ENCODE measurements at places on chromosomes 5 and 9.

- DNase-seq, result no peak
Observed at GRCh38 chr5:96881511-96882115, 5.3 kb downstream of the ERAP2 start.

- peak; percentile 27 for DNase-seq
Observed at GRCh38 chr5:138610918-138611677, 35.9 kb upstream of the HSPA9 start.

DNA sequence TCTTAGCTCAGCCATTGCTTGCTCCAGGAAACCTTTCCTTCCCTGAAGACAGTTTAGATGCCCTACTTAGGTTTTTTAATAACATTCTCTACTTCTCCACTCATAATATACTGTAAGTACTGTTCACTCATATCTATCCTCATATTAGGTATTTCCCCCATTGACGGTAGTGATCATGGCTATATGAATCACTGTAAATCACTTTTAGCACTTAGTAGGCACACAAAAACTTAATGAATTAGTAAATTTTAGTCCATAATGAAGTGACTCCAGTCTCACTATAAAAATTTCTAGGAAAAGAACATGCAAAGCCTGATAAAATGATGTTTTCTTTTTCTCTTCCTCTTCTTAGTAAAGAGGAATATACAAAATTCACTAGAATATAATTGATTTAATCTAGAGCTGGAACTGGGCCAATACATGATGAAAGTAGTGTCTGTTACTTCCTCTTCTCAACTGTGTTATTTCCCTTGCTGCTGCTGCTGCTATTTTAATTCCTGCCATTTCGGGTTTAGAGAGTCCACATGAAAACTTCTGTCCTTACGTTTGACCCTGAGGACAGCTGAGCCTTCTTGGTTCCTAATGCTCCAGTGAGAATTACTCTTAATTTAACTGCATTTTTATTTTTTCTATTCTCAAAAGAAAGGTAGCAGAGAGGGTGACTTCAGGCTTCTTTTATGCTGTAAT, 73.5 kb downstream of the LNPEP start:
- DNase-seq, result no peak

DNA sequence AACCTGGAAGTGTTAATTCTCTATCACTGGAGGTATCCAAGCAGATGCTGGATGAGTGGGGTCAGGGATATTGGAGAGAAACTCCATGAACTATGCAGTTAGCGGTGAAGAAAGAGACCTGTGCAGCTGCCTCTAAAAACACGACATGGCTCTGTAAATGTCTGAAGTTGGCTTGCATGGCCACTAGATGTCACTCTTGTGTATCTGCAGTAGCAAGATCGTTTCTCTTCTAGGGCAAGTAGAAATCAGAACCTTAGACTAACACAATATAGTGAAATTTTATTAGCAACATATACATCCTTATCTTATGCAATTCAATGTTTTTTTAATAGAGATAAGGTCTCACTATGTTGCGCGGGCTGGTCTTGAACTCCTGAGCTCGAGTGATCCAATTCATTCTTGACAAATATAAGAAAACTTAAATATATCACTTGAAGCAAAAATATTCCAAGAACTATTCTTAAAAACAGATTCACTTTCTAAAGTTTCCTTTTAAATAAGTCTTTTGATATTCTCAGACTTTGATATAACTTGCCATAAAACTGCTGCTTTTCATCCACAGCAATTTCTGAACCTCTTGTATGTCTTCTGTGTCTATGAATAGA, 2.9 kb downstream of the OR2S2 start:
- DNase-seq, result peak; percentile 76

DNA sequence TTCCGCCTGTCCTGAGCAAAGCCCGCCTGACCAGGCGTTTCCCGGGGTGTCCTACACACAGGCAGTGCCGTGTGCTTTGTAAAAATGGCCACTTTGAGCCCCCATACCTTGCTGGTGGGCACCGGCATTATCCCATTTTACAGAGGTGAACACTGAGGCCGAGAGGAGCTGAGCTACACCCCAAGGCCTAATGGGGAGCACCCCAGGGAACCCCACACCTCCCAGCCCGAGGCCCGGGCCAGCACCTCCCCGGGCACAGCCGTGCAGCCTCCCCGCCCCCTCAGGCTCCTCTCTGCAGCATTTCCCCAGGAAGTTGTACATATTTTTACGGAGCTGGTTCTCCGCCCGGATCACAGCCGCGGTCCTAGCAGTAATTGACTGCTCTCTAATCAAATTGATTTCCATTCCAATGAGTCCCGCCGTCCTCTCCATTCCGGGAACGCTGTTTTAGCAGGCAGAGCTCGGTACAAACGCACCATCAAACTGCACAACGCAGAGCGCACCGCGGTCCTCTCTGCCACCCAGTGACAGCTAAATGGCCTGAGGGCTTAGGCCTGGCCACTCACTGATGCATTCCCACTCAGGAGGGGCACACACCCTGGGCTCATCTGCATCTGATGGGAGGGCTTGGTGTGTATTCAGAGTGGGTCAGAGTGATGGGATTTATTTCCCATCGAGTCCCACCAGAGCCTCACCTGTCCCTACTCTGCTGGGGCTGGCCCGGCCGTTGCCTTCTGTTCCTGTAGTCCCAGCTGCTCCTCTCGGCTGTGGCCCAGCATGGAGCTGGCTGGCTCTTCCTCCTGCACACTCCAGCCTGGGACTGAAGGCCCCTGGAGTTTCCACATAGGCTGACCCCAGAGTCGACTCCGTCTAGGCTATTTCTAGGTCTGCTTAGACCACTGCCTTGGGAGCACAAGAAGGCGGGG, 36.2 kb upstream of the UBAC1 start:
- no peak for DNase-seq

DNA sequence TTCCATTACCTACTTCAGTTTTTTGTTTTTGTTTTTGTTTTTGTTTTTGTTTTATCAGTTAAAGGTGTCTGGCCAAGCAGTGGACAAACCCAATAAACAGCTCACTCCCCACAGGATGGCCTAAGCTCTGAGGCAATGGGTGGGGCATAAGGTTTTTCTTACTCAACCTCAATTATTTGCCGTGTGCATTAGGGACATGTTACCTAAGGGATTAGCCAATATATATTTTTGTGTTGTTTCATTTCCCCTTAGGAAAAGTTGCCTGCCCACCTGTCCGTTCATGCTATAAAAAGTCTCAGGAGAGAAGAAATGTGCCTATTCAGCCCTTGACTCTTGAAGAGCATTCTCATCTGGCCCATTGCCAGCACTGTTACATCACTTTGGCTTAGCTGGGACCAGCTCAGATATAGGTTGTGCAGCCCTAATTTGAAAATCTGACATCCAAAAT, 7.3 kb downstream of the SH3RF2 start:
- peak; percentile 77 for DNase-seq

GRCh38 chr9:125743682-125744428, 3.3 kb upstream of the PBX3 start:
- no peak for DNase-seq

DNA sequence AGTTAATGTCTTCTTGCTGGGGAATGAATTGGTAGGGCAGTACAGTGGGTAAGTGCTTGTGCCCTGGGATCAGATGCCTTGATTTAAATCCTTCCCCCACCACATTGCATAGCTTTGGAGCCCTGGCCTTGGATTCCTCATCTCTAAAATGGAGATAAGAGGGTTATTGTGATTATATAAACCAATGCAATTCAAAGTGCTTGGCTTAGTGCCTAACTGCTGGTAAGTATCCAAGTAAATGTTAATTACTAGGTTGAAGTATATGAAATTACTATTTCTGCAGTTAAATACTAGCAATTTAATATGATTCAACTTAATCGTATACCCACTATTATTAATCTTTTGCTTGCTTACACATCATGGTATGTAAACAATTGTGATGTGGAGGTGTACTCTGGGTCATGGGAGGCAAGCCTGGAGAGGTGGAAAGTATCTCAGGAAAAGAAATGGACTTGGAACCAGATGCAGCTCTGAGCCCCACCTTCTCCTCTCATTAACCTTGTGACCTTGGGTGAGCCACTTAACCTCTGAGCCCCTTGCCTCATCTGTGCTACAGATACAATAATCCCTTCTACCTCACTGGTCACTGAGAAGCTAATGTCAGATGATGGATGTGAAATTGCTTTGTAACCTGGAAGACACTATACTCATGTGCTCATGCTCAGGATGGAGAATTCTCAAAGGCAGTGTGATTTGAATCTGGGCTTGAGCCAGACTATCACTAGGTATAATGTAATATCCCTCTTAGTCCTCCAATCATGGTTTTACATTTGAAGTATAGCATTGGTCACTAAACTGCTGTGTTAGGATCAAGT, 23.8 kb downstream of the NEUROG1 start:
- no peak for DNase-seq

- no peak for DNase-seq
Observed at GRCh38 chr5:76547242-76547890, 75.8 kb downstream of the F2RL2 start.

DNA sequence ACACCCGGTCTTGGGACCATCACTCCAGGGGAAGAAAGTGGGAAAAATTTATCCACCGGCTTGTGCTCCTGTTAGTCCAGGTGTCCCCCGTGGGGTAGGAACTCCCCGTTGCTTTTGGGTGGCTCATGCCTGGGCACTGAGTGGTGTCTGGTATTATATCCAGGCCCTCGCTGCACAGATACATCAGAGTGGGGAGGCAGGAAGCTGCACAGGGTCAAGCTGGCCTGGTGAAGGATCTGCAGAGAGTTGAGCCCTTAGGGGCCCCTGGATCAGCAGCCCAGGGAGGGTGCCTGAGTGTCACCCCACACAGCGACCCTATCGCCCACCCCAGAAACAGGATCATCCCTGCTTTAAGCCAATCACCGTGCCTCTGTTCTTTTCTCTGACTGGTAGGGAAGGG, 24.4 kb upstream of the COL5A1 start:
- DNase-seq, result no peak

DNA sequence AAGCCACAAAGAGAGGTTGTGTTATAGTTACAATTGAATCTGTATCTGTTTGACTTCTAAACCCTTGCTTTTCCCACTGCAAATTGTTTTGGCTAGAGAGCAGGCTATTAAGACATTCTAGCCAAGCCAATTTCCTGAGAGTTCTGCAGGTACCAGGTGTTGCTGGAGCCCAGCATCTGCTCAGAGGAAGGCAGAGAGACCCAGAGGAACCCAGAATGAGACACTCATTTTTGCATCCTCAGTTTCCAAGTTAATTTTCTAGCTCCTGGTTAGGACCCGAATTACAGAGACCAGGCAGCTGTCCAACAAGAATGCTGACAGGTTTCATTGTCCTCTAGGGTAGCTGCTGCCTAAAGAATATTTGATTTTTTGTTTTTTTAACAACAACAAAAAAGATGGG, 266.2 kb downstream of the TRIM32 start:
- DNase-seq, result no peak

DNA sequence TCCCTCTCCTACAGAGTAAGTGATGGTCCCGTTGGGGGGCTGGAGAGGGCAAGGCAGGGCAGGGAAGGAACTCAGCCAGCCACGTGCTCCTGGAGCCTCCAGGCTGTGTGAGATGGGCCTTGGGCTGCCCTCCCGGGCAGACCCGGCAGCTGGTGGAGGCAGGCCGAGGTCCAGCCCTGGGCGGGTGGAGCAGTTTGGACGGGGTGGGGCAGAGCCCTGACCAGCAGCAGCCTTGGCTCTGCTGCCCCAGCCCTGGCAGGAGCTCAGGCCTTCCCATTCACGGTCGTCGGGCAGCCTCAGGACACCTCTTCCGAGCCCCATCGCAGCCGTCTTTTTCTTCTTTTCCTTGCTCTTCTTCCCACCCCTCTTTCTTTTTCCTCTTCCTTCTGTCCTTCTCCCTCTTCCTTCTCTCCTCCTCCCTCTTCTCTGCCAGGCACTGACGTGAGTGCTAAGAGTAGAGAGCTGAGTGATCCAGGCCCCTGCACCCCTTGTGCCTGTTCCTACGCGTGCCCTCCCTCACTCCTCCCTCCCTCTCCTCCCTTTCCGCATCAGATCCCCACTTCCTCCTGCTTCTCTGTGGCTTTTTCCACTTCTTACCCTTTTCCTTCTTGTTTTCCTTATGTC, 42.8 kb downstream of the AMBP start:
- no peak for DNase-seq

- DNase-seq, result no peak
Observed at GRCh38 chr9:72383978-72384709, 19.1 kb upstream of the ZFAND5 start.

DNA sequence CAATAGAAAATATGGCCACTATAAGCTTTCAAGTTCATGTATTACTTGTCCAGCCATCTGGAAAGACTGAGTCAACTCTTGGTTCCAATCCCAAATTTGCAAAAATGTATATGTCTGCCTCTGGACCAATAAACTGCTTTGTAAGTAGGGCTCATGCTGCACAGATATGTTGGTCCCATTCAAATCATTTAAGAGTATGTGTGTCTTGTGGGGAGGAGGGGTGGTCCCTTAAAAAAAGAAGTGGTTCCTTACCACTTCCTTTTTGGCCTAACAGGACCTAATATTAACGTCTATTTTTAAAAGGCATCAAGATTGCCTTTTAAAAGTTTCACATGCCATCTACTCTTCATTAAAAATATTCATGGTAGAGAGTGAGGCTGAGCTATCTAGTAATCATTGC, 214.9 kb downstream of the KCTD16 start:
- DNase-seq, result no peak

DNA sequence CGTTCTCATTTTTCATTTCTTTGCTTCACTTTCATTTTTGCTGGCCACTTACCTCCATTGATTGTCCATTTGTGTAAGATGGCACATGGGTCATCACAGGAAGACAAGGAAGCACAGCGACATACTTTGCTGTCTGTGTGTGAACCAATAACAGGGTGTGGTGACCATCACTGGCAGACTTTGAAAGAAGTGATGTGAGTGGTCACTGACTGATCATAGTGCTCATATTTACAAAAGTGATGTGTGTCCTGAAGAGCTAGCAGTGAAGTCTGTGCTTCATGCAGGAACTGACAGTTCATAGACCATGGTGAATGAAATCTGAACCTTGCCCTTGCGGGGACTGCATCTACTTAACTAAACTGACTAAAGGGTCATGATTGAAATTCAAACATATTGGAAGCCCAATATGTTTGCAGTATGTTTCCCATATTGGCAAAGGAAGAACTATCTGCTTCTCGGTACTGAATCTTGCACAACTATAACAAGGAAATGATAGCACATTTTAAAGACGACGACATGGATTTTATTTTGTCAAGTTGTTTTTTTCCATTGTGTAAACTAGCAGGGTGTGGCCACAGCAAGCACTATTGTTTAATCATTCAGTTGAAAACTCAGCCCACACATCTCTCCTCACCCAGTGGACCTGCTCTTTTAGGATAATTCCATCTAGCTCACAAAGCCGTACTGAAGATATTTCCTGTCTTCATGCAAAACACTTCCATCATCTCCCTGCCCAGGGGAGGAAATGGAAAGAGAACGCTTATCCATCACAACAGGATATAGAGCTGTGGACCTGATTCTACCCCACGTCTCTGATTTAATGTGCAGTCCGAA, 232.0 kb upstream of the ANKRD55 start:
- no peak for DNase-seq

- DNase-seq, result no peak
Observed at GRCh38 chr5:69000949-69001348, 92.9 kb upstream of the SLC30A5 start.

GRCh38 chr9:24828687-24829086, 283.0 kb upstream of the IZUMO3 start:
- no peak for DNase-seq

- DNase-seq, result peak; percentile 70
Observed at GRCh38 chr5:3325201-3325971, 270.2 kb upstream of the IRX1 start.

- DNase-seq, result no peak
Observed at GRCh38 chr9:135422341-135422944, 57.1 kb upstream of the PPP1R26 start.

GRCh38 chr9:131524665-131525315, 6.3 kb downstream of the UCK1 start:
- DNase-seq, result no peak
